ENCODE measurements at places on chromosomes 6 and 20.
A peak's percentile ranks its signal among the peaks of the same experiment; 100 is the strongest.

GRCh38 chr20:49915118-49915379 lies 280 bp downstream of the SPATA2 start:
- no peak for DNase-seq

DNA sequence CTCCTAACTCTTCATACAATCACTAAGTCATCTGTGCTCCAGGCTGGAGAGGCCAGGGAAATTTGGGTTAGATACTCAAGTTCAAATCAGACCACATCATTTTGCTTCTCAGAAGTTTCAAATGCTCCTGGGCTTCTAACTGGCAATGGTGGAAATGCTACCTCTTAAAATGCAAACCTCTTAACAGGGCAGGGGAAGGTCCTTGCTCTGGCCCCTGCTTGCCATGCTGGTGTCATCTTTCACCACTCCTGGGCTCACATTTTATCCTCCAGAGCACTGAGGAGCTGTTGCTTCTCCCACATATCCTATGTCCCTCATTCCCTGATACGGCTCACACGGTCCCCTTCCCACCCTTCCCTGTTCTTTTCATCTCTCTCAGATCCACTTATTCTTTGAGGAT lies 41.8 kb upstream of the NT5E start:
- no peak for DNase-seq

GRCh38 chr20:25051386-25052155 lies 6.4 kb downstream of the ACSS1 start:
- no peak for DNase-seq

- DNase-seq: peak; percentile 35
Measured at GRCh38 chr20:63032861-63033793, 26.4 kb upstream of the BHLHE23 start.

GRCh38 chr20:62804021-62804626 lies 511 bp upstream of the OGFR start:
- no peak for DNase-seq

GRCh38 chr6:1601158-1602048 lies 8.3 kb upstream of the FOXC1 start:
- DNase-seq: no peak

DNA sequence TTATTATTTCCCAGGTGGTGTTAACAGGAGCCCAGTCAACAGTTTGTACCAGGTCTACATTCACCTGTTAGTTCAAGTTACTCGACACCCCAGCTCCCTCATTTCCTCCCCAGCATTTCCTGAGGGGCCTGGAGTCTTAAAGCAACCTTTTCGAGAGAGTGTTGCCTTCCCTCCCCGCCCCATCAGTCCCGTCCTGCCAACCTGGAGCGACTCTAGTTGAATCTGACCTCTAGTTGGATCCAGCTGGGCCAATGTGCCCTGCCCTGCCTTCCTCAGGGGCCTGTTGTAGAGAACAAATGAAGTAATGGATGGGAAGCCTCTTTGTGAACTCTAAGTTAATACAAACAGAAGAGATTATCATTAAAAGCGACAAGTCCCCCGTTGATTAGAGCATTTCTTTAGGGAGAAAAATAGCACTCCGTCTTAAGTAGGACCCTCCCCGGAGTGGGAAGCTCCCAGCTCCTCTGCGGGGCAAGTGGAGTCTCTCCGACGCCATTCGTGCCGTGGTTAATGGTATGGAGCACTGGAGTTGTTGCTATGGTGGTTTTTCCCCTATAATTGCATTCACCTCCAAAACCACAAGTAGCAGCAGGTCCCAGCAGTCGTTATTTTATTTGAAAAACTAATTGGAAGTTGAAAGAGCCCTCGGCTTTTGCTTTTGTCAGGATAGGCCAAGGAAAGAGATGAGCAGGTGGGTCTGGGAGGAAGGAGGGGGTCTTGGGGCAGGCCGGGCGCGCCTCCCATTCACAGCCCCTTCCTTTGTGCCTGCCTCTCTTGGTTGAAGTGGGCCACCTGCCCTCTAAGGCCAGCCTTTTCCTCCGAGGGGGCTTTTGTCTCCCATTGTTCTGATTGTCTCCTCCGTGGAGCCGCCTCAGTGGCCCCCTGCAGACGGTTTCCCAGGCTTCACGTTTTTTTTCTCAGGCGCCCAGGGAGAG lies 16.1 kb downstream of the GHRH start:
- no peak for DNase-seq

DNA sequence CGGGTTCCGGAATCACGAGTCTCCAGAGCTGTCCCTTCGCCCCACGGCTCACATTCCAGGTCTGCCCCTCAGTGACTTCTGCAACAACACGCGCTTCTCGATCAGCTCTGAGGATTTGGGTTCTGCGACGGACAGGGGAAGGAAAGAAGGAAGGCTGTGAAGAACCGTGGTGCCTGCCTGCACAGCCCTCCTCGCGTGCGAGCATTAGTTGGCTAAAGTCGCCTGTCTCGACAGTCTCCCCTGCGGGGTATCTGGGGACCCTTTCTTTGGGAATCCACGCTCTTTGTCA lies 23.1 kb downstream of the VPS52 start:
- DNase-seq: no peak

DNA sequence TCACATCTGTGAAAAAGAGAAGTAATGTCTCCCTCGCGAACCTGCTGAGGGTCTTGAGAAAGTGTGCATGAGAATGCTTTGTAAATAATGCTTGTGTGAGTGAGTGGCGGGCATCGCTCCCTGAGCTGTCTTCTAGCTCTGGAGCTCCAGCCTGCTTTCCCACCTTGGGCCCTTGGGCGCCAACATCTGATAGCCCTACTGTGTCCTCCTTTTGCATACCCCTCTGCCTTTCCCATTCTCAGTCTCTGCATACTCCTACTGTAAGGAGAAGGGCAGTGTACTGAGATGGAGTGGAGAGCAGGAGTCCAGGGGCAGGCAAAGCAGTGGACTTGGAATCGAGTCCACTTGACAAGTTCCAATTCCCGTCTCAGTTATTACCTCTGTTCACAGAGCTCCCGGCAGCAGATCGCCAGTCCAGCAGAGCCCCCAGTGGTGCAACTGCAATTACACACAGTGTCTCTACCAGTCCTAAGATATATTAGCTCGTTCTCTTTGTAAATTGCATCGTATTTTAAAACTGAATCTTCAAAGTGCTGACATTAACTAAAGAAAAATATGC lies 847 bp upstream of the NCR2 start:
- no peak for DNase-seq

GRCh38 chr6:44004625-44005506 lies 122.4 kb downstream of the MRPL14 start:
- no peak for DNase-seq

DNA sequence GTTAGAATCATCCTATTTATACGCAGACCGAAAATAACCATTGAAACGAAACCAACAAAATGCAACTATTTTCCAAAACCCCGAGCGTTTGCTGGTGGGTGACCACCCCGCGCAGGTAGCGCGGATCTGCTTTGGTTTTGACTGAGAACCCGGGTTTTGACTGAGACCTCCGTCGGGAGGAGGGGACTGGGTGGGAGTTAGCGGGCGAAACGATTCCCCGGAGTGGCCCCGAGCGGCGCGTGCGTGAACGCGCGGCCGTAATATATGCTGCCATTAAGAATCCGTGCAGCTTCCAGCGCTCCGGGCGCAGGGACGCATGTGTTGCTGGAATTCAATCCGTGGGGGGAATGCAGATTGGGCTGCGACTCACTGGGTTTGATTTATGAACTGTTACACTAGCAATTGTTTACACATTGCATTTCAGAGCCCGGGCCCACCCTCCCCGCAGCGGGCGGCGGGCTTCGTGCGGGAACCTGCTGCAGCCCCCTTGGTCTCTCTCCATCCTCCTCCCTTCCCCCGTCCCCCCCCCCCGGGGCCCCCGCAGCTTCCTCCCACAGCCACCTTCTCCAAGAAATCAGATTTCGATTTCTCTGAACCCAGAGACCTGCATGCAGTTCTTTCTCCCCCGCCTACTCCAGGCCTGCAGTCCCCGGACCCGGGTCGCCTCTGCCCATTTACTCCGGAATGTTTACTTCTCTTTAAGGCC lies 9.9 kb downstream of the NRN1 start:
- DNase-seq: no peak

DNA sequence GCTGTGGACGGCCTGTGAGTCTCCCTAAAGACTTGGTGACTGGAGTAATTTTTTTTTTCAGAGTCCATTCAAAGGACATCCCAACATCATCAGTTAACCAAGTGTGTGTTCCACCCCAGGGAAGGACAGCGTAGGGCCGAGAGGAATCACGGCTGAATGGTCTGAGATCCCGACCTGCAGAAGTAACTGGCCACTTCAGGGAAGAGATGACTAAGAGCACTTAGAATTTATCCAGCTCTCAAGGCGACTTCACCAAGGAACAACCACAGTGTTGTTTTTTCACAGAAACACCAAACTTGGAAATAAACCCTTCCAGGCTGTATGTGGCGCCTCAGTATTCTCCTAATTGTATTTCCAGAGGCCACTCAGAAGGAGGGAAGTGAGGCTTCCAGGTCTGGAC lies 231.6 kb downstream of the FNDC1 start:
- DNase-seq: no peak

GRCh38 chr6:169969372-169970099 lies 218.1 kb downstream of the ERMARD start:
- DNase-seq: no peak

DNA sequence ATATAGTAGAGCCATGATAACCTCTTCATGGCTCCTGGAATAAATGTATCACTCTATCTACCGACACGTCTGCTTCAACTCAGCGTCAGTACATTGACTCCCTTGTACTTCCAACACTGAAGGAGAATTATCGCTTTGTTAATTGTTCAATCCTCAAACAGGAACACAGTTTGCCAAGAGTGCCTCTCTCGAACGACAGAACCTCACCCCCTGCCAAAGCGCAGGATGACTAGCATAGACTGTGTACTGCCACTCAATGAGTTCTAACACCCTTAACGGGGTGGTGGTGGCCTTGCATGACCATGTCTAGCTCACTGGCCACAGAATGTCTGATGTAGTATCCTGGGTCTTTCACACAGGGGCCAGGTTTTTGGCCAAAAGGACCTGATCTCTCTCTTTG lies 81.4 kb upstream of the HEY2 start:
- no peak for DNase-seq

- no peak for DNase-seq
Measured at GRCh38 chr6:107116328-107116892, 1.1 kb upstream of the BEND3 start.

GRCh38 chr6:145327586-145327985 lies 407.7 kb downstream of the EPM2A start:
- no peak for DNase-seq

- DNase-seq: no peak
Measured at GRCh38 chr6:128655978-128656498, 135.6 kb upstream of the PTPRK start.

DNA sequence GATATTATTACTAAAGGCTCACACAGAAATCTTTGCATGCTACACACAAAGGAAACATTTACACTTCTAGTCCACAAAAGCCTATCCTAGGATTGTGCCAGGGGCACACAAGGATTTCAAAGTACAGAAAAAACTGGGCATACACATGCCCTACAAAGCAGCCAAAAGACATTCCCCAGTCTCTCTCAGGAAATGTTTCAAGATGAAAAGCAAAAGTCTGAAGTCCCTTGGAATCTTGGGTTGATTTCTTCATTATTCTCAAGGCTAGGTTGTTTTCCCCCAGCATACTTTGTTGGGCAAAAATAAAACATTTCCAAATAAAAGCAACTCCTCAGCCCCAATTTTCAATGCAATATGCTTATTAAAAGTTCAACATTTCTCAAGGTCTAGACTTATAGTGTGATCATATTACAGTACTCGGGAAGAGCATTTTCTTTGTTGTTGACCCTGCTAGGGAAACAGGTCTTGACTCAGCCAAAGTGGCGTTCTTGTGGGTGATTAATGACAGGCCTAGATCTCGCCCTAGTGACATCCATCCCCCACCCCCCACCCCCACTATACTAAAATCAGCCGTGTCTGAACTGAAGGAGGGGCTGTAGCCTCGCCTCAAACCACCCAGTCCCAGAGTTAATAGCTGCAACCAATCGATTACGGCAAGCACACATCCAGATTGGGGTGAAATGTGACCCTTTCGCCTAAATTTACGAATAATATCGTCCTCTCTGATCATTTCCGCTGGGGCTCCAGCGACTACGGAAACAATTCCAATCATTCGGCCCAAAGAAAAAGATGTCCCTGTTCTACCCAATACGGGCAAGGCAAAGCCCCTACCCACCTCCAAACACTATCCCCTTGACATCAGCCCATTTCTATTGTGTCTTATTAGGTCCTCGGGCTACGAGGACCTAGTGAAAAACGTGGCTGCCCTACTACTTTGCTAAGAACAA lies 1.4 kb downstream of the AKIRIN2 start:
- no peak for DNase-seq
